ENCODE measurements at places on chromosomes 4 and X.

DNA sequence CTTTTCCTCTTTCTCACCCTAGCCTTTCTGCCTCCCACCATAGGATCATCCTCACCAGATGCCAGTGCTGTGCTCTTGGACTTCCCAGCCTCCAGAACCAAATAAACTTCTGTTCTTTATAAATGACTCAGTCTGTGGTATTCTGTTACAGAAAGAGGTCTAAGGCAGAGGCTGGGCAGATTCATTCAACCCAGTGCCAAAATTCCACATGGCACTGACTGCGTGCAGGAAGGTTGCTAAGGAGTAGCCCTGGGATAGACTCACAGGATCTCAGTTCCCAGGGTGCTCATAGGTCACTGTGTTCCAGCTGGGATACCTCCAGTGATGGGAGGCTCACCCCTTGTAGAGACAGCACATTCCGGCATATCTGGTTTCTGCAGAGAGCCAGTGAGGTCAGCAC lies 22.0 kb downstream of the SORCS2 start:
- DNase-seq = no peak

DNA sequence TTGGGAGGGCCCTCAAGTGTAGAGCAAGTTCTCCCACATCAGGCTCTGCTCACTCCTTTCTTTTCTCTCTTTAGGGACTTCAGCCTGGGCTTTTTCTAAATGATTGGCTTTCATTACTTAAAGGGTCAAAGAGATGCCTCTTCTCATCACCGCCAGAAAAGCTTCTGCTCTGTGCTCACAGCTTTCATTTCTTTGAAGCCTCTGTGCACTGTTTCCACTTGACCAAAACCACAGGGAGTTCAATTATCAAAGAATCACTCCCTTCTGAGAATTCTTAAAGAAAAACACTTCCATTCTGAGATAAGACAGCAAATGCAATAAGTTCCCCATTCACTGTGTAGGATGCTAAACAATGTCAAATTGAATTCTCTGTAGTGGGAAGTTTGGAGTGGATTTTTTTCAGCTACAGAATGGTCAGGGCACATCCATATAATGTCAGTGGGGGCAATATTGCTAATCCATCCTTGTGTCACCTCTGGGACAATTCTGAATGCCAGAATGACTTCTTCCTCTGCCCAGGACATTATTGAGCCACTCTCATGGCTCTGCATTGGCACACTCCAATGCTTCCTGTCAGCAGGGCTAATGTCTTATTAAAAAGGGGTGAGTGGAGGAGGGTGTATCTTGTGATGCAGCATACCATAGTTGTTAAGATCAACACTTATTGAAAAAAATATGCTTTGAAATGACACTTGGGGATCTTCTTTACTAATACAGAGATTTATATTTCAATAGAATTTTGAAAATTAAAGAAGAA lies 217.6 kb downstream of the SNCA start:
- no peak for DNase-seq

DNA sequence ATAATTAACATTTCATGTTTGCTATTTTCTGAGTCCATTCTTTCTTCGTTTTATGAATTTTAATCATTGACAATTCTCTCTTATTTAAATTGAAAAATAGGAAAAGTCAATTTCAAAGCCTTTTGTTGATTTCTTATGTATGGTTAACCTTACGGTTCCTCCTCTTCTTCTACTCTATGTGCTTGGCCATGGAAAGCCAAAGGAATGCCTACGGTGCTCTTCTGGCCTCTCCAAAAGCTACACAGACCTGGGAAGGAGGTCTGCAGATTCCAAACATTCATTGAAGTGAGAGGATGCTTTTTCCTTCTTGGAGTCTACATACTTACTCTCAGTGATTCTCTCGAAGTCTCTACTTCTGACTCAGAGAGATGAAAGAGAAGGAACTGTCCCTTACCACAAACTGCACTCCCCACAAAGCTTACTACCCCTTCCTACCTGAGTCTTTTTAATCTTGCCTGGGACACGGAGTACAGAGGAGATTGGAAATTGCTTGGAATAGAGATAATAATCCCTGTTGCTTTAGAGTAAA lies 863.1 kb upstream of the FTHL17 start:
- no peak for DNase-seq

GRCh38 chr4:95545546-95545945 lies 3.2 kb downstream of the UNC5C start:
- DNase-seq = no peak

- DNase-seq = peak; percentile 88
Measured at GRCh38 chrX:141176586-141177451, at the start of gene LDOC1. Gene LDOC1, minus strand, starts transcription at chrX:141177129. Its CDS starts 108 bp downstream, at chrX:141177021.

- no peak for DNase-seq
Measured at GRCh38 chrX:25507801-25508200, 492.0 kb upstream of the ARX start.

DNA sequence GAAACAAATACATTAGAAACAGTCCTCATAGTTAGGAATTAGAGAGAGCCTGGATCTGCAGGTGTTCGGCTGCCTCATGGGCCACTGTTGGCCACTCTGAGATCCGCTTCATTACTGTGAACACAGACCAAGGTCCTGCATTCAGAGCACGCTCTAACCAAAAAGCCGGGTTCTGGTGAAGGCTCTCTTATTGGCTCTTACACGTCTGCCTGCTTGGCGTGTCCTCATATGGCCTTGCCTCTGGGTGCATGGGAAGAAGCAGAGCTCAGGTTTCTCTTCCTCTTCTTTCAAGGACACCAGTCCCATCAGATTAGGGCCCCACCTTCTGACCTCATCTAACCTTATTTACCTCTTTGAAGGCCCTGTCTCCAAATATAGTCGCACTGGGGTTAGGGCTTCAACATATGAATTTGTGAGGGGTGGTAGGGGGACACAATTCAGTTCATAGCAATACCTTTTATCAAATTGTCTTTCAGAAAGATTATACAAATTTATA lies 37.1 kb upstream of the ELF2 start:
- no peak for DNase-seq

All from sciatic nerve (tissue), 2 donors.